Tibial artery (tissue), 4 donors: ENCODE measurements at places on chromosomes 11 and 22.

DNA sequence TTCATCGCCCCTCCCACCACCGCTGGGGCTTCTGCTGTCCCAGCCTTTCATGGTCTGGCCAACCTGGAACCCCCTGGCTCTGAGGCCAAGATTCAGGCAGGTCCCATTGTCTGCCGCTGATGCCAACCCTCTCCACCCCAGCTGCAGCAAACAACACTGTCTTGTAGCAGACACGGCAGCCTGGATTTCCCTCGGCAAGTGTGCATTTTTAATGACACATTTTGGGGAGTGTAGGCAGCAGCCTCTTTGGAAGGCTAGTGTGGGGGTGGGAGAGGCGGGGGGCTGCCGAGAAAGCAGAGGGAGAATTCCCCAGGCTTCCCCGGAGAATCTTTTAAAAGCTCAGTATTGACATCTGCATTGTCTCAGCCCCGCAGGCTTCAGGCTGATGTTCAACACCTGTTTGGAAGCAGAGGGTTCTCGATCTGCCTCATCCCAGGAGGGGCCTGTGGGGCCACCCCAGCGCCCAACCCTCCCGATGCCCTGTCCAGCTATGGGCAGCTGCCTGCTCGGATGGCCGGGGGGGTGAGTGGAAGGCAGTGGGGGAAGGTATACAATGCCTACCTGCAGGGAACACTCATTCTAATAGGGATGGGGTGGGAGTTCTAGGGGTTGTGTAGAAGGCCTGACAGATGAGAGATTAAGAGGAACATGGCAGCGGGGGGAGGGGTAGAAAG is 41.5 kb downstream of the NECTIN1 start:
- DNase-seq, result no peak
- H3K27ac ChIP-seq, result no peak overlapping the region
- H3K4me1 ChIP-seq, result no peaks in the 10 kb centered on the region
- no peaks in the 10 kb centered on the region for H3K36me3 ChIP-seq
- no peak overlapping the region for H3K4me3 ChIP-seq

GRCh38 chr11:78635814-78636506 is 61.3 kb upstream of the NARS2 start:
- no peaks in the 10 kb centered on the region for H3K36me3 ChIP-seq
- no peak for DNase-seq
- H3K27ac ChIP-seq, result no peak overlapping the region
- peaks cover 18% of the 10 kb centered on the region for H3K27me3 ChIP-seq

- H3K27me3 ChIP-seq, result no peaks in the 10 kb centered on the region
- H3K4me1 ChIP-seq, result no peaks in the 10 kb centered on the region
- no peak for DNase-seq
- H3K4me3 ChIP-seq, result no peak overlapping the region
Observed at GRCh38 chr11:21133244-21133643, 463.9 kb downstream of the NELL1 start.

DNA sequence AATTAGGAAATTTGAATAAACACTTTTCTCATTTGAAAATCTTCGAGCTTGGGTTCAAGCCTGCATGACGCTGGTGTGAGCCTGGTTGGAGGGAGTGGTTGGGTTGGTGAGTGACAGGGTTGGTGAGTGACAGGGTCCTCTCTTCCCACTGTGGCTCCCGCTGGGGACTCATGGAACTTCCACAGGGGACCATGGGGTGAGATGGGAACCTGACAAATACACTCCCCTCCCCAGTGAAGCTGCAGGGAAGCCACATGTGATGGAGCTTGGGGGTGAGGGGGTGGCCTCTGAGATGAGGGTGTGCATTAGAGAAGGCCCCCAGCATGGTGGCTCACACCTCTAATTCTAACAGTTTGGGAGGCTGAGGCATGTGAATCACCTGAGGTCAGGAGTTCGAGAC is 66.8 kb downstream of the RTL6 start:
- no peak overlapping the region for H3K27ac ChIP-seq
- no peak overlapping the region for H3K4me3 ChIP-seq
- no peaks in the 10 kb centered on the region for H3K4me1 ChIP-seq
- H3K27me3 ChIP-seq, result peaks cover 26% of the 10 kb centered on the region
- no peaks in the 10 kb centered on the region for H3K36me3 ChIP-seq

- H3K4me1 ChIP-seq, result peaks cover 19% of the 10 kb centered on the region
- no peaks in the 10 kb centered on the region for H3K27me3 ChIP-seq
- peak overlapping the region; percentile 95 for H3K27ac ChIP-seq
- DNase-seq, result no peak
Observed at GRCh38 chr22:40855979-40856512, 393 bp downstream of the ST13 start.

DNA sequence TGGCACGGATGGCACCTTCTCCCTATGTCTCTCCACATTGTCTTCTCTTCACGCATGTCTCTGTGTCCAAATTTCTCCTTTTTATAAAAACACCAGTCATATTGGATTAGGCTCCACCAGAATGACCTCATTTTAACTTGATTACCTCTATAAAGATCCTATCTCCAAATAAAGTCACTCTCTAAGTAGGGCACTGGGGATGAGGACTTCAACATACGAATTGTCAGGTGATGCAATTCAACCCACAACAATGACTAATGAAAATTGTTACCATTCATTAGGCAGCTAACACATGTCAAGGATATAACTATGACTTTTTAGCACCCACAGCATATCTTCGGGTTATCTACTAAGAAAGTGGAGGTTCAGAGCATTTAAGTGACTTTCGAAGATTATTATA is 55.5 kb upstream of the USP47 start:
- no peaks in the 10 kb centered on the region for H3K36me3 ChIP-seq
- no peak for DNase-seq
- H3K27me3 ChIP-seq, result no peaks in the 10 kb centered on the region
- no peaks in the 10 kb centered on the region for H3K4me1 ChIP-seq
- no peak overlapping the region for H3K27ac ChIP-seq
- H3K4me3 ChIP-seq, result no peak overlapping the region

- no peaks in the 10 kb centered on the region for H3K36me3 ChIP-seq
- no peaks in the 10 kb centered on the region for H3K4me1 ChIP-seq
- DNase-seq, result no peak
- H3K4me3 ChIP-seq, result no peak overlapping the region
- H3K27ac ChIP-seq, result no peak overlapping the region
Observed at GRCh38 chr11:113521737-113522517, 46.7 kb upstream of the DRD2 start.

- peaks cover 23% of the 10 kb centered on the region for H3K36me3 ChIP-seq
- H3K4me3 ChIP-seq, result peak overlapping the region; percentile 87
- peaks cover 41% of the 10 kb centered on the region for H3K4me1 ChIP-seq
- no peaks in the 10 kb centered on the region for H3K27me3 ChIP-seq
Observed at GRCh38 chr11:123062892-123063825, 1.2 kb upstream of the HSPA8 start.

DNA sequence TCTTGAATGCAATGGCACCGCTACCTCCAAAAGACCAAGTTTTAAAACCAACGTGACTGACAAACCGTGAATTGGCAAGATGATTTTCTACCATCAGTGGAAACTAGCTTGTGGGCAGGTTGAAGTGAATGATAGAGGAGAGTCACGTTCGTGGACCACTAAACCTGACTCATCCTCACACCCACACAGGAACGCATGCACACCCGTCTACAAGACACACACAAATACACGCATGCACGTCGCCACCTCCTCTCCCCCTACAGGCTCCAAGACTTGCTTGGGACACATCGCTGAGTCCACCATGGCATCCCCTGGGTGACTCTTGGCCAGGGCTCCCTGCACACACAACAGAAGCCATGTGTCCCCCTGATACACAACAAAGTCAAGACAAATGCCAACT is 14.4 kb downstream of the TMPRSS6 start:
- no peaks in the 10 kb centered on the region for H3K27me3 ChIP-seq
- no peaks in the 10 kb centered on the region for H3K36me3 ChIP-seq
- H3K27ac ChIP-seq, result no peak overlapping the region
- no peak for DNase-seq
- no peak overlapping the region for H3K4me3 ChIP-seq

DNA sequence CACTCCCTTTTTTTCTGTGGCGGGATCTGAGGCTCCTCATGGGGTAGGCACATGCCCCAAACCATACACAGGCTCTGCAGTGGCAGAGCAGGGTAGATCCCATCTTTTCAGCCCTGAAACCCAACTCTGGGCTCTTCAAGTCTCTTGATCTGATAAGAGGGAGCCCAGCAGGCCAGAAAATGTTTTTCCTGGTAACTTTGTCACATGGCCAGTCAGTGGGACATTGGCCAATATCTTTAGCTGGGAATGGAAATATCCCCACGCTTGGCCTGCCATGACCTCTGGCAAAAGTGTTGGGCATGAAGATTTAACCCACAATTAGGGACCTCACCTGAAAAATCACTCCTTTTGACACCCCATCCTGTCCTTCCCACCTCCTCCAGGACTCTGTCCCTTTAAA is 8.1 kb downstream of the INPP5J start:
- H3K36me3 ChIP-seq, result no peaks in the 10 kb centered on the region
- H3K27ac ChIP-seq, result no peak overlapping the region
- DNase-seq, result no peak
- no peaks in the 10 kb centered on the region for H3K27me3 ChIP-seq
- no peak overlapping the region for H3K4me3 ChIP-seq
- H3K4me1 ChIP-seq, result no peaks in the 10 kb centered on the region

GRCh38 chr11:66002648-66003225 is 434 bp downstream of the BANF1 start:
- H3K27ac ChIP-seq, result peak overlapping the region; percentile 93
- no peaks in the 10 kb centered on the region for H3K27me3 ChIP-seq
- no peaks in the 10 kb centered on the region for H3K4me1 ChIP-seq
- DNase-seq, result peak; percentile 80
- H3K4me3 ChIP-seq, result peak overlapping the region; percentile 83

DNA sequence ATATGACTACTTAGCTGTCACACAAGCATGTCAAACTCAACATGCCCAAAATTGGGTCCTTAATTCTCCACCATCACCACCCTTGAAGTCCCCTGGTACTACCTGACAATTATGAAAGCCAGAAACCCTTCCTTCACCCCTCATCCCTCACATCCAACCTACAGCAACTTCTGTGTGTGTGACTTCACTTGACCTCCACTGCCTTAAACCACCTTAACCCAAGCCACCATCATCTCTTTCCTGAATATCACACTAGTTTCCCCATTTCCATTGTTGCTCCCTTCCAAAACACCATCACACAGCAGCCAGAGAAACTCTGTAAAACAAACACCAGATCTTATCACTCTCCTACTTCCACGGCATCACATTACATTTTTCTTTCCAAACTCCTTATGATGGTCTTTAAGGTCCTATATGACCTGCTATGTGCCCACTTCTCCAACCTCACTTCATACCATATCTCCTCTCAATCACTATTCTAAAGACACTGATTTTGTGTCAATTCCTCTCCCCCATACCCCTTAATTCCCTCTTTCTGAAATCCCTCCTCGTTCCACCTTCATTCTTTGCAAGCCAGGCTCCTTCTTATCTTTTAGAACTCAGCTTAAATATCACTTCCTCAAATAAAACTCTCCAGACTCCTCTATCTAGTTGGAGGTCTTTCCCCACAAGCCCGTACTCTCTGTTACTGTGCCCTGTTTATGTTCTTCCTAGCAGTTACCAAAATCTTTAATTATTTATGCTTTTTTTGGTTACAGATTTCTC is 124.9 kb downstream of the RBFOX2 start:
- H3K27ac ChIP-seq, result no peak overlapping the region
- no peak for DNase-seq
- H3K36me3 ChIP-seq, result no peaks in the 10 kb centered on the region
- H3K4me1 ChIP-seq, result no peaks in the 10 kb centered on the region
- H3K4me3 ChIP-seq, result no peak overlapping the region

GRCh38 chr11:12007230-12007593 is 1.2 kb downstream of the DKK3 start:
- no peaks in the 10 kb centered on the region for H3K27me3 ChIP-seq
- H3K36me3 ChIP-seq, result no peaks in the 10 kb centered on the region
- H3K4me1 ChIP-seq, result no peaks in the 10 kb centered on the region
- DNase-seq, result no peak
- H3K27ac ChIP-seq, result peak overlapping the region; percentile 82
- peak overlapping the region; percentile 63 for H3K4me3 ChIP-seq

DNA sequence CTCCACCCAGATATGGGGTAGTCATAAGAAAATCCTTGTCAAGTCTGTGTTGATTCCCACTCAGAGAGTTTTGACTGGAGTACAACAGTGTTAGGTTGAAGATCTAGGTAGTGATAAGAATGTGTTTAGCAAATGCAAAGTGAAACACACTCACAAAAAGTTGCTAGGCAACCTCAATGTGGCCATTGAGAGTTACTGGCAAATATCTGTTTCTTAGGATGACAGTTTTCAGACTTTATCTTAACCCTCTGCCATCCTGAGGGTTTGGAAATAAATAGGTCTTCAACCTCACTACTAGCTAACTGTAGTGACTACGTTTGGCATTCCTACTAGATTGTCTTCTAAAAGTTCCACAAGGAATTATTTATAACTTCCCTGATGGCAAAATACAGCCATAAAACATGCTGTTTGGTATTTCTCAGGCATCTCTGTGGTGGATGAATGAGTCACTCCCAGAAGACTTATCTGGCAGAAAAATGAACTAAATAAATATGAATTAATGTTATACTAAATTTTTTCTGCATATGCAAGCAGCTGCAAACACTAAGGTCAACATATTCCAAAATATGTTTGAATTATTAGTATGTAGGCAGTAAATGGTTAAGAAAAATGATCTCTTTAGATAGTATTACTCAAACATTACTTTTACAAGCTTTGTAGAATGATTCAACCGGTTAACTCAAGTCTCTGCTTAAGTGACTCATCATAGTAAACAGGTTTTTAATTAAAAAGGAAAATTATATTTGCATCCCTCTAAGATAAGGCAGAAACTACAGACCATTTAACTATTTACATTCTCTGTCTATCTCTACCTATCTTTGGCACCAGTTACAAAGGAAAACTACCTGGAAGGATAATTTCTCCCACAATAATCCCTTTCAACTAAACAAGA is 17.1 kb upstream of the SYTL2 start:
- no peak overlapping the region for H3K4me3 ChIP-seq
- H3K36me3 ChIP-seq, result no peaks in the 10 kb centered on the region
- H3K27me3 ChIP-seq, result no peaks in the 10 kb centered on the region
- no peak for DNase-seq

- H3K4me3 ChIP-seq, result no peak overlapping the region
- H3K27me3 ChIP-seq, result no peaks in the 10 kb centered on the region
- no peak for DNase-seq
Observed at GRCh38 chr22:17576470-17576869, 13.2 kb downstream of the SLC25A18 start.

- no peaks in the 10 kb centered on the region for H3K36me3 ChIP-seq
- no peak overlapping the region for H3K27ac ChIP-seq
Observed at GRCh38 chr22:43616645-43617044, 195.5 kb downstream of the EFCAB6 start.

- H3K4me1 ChIP-seq, result peaks cover 94% of the 10 kb centered on the region
- H3K36me3 ChIP-seq, result no peaks in the 10 kb centered on the region
- DNase-seq, result no peak
- H3K4me3 ChIP-seq, result no peak overlapping the region
Observed at GRCh38 chr22:42939451-42939881, 75.5 kb downstream of the PACSIN2 start.

- no peak overlapping the region for H3K27ac ChIP-seq
- DNase-seq, result no peak
- H3K36me3 ChIP-seq, result no peaks in the 10 kb centered on the region
- no peaks in the 10 kb centered on the region for H3K4me1 ChIP-seq
- H3K27me3 ChIP-seq, result no peaks in the 10 kb centered on the region
Observed at GRCh38 chr22:47716890-47717615, 954.6 kb downstream of the TBC1D22A start.
